Central memory CD4-positive, alpha-beta T cell (primary cell): ENCODE measurements at places on chromosomes 5 and 9.

DNA sequence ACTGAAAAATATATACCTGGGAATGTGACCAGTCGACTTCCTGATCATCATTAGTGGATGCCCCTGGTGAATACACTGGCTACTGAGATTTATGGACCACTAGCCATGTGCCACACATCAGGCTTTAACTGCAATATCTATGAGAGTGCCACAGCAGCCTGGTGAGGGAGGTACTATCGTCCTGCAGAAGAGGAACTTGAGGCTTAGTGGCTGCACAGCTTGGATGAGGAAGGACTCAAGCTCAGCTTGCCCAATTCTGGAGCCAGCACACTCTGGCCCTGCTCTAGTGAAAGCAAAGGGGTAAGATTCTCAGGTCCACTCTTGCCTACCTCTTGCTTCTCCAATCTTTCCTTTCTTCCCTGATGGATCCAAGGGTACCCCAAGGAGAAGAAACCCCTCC, 129.3 kb downstream of the ENTREP1 start:
- DNase-seq: no peak

GRCh38 chr9:1354086-1354485, 303.9 kb downstream of the DMRT2 start:
- no peak for DNase-seq

GRCh38 chr9:111438541-111439235, 45.5 kb downstream of the ECPAS start:
- DNase-seq: no peak

DNA sequence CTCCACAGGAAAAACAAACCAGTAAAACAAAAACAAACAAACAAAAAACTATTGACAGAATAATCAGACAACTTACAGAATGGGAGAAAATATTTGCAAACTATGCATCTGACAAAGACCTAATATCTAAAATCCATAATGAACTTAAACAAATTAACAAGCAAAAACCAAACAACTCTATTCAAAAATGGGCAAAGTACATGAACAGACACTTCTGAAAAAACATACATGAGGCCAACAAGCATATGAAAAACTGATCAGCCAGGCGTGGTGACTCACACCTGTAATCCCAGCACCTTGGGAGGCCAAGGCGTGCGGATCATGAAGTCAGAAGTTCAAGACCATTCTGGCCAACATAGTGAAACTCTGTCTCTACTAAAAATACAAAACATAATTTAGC, 60.1 kb downstream of the KCNV2 start:
- no peak for DNase-seq

- DNase-seq: no peak
Observed at GRCh38 chr9:92407818-92408217, 3.4 kb upstream of the OGN start.
